H4 (cell line): ENCODE measurements at places on chromosomes 6 and 20. TPM values are rescaled to one million over a fixed set of nuclear protein-coding genes. Genes with fewer than 3 reads are reported as not detected.

Gene NCOA3
- total RNA-seq, result 10.2 and 12.3 TPM in 2 replicates

Gene PCMT1
- total RNA-seq, result 70.5 and 70.7 TPM in 2 replicates

Gene EPM2A
- 6.9 and 8.4 TPM in 2 replicates for total RNA-seq

Gene MOG
- total RNA-seq, result not detected in 2 replicates

Gene SLCO4A1
- 4.7 and 4.9 TPM in 2 replicates for total RNA-seq
